ENCODE measurements at places on chromosomes 16 and 17.

DNA sequence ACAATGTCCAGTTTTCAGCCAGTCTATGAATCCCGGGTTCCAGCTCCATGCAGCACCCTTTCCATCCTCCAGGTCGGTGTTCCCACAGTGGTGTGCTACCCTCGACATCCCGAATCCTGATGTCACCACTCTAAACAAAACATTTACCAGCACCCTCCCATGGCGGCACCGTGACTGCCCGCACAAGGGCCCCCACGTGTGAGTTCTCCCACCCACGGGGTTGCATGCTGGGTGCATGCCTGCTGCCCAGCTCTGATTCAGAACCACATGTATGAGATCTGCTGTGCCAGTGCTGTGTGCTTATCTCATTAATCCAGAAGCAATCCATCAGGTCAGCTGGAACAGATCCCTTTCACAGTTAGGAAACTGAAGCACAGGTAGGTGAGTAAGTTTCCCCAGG, 57.4 kb downstream of the C16orf78 start:
- no peak for DNase-seq

DNA sequence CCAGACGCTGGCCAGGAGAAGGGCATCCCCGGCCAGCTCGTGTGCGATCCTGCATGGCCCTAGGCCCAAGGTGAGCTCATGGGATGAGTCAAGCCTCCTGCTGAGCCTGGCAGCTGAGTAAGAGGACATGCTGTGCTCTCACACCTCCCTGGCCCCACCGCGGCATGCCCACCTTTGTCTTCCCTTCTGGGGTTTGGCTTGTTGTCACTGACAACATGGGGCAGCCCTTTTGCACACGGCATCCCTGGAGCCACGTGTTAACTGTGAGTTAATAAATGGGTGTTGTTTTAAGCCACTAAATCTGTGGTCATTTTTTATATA, 8.9 kb upstream of the TNS4 start:
- DNase-seq, result no peak

- no peak for DNase-seq
Measured at GRCh38 chr16:79845033-79845733, 244.6 kb upstream of the MAF start.

- no peak for DNase-seq
Measured at GRCh38 chr16:47316442-47317015, 144.3 kb downstream of the ITFG1 start.

DNA sequence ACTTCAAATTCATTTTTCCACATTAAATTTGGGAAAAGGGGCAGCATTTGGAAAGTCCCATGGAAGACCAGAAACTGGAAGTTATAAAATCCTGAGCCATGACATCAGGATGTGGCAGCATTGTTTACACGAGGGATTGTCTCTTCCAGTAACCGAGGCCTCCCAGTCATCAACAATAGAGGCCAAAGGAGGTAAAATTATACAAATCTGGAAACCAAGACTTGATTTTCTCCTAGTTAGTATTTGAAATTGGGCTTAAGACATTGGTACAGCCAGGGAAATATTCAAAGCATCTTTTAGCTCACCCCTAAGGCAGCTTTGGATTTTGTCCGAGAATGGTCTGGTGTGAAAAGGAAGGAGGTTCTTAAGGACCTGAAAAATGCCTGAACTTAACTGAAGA, 251.6 kb upstream of the FOXF1 start:
- no peak for DNase-seq

DNA sequence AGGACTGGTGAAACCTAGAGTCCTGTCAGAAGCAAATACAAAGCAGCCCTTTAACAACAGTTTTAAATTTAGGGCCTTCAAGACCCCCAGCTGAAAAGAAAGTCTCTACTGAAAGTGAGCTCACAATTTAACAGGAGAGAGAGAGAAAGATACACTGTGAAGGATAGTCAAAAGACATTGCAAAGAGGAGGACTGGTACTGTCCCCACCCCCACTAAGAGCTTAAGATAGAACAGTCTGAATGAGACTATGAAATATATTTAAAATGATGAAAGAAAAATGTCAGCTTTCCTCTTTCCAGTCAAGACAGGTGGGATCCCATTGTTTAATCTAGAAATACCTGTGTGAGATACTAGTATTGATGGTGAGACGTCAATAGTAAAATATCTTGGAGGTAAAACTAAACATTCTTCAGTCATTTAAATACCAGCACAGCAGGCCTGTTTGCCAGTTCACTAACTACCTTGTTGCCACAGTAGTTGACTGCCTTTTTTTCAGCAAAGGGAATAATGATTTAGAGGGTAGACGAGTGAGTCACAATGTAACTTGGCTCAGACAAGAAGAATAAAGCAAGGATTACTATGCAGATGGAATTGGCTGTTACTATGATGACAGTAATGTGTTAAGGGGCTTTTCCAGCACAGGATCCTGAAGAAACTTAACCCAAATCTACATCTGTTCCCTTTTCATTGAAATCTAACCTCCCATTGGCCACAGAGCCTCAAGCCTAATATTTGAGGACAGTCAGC, 47.2 kb upstream of the RASL10B start:
- DNase-seq, result no peak

All from BE2C (cell line).